OCI-LY7 (cell line): ENCODE measurements at places on chromosomes 16 and 17. TPM values are rescaled to one million over a fixed set of nuclear protein-coding genes. Genes with fewer than 3 reads are reported as not detected.

Gene SLC47A2
- total RNA-seq, result not detected in 2 replicates

GRCh38 chr17:50076591-50077235 is 18.4 kb upstream of the PDK2 start:
- DNase-seq, result no peak

DNA sequence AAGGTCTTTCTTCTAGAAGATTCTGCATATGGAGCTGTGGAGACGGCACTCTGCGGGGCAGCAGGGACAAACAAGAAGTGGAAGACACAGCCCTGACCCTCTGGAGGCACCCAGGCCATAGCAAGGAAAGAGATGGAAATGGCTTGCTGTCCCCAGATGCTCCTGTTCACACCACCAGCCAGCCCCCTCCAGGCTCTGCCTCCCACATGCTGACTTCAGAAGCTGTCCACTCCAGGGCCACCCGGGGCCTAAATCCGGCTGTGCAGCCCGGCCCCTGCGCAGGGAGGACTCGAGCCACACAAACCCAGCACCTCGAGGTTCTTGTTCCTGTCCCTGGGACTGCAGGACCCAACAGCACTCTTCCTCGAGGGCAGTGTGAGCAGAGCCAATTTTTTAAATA is 16.6 kb downstream of the RBFOX3 start:
- DNase-seq, result no peak

- DNase-seq, result no peak
Measured at GRCh38 chr17:56887552-56888467, 26.0 kb downstream of the TRIM25 start.

Gene CDH3
- 0.46 TPM in 1 of 2 replicates, not detected in the other for total RNA-seq

Gene PNMT
- total RNA-seq, result not detected in 2 replicates

GRCh38 chr16:57306676-57307341 is 22.3 kb upstream of the PLLP start:
- DNase-seq, result no peak

DNA sequence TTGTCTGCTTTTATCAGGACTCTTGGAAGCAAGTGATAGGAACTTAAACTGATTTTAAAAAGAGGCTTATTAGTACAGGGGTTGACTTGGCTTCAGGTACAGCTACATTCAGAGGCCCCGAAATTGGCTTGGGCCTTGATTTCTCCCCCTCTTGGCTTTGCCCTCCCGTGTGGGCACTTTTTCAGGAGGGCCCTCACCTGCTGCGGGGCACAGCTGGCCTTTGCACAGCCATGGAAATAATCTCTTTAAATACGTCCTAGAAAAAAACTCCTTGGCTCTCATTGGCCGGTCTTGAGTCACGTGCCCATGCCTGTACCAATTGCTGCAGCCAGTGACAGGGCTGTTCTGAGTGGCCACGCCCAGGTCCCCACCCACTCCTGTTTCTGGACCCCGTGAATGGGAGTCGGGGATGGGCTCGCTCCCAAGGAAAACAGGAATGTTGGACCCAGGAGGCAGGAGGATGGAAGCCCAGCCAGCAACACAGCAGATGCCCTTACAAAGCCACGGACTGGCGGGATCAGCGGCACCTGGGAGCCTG is 15.0 kb downstream of the CA5A start:
- DNase-seq, result no peak

DNA sequence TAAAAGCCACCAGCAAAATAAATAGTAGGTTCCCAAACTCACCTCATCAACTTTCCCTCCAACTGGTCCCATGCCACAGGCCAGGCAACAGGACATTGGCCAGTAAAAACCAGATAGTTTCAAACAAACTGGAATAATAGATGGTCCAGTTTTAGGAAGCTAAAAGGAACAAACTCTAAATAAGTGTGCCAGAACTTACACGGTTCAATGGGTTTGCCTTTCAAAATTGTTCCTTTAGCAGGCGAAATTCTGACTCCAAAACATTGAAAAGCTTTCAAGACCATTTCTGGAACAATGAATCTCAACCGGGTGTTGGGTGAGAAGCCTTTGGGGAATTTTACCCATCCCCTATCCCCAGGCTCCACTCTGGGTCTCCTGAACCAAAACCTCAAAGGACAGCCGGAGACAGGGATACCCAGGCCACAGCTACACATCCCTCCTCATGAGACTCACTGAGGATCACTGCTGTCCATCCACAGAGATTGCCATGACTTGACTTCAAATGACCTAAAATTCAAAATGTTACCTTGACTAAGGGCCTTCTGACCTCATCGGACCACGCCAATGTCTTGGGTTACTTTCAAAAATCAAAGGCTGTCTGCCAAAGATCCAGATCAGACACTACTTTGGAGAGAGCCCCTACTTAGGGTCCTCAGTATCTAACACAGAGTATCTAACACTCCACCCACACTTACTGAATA is 13.0 kb downstream of the AXIN2 start:
- DNase-seq, result no peak

Gene SLC35G6
- not detected in 2 replicates for total RNA-seq

GRCh38 chr17:49571764-49572163 is 3.9 kb upstream of the NXPH3 start:
- no peak for DNase-seq

Gene KRT24
- total RNA-seq, result not detected in 2 replicates

GRCh38 chr17:15408803-15409202 is 58.6 kb downstream of the CDRT4 start:
- DNase-seq, result no peak

GRCh38 chr17:18177722-18178121 is 5.9 kb upstream of the ALKBH5 start:
- DNase-seq, result no peak

- no peak for DNase-seq
Measured at GRCh38 chr17:54982399-54982798, 13.8 kb downstream of the STXBP4 start.

Gene APOBR
- total RNA-seq, result 2.5 and 3.4 TPM in 2 replicates

GRCh38 chr16:3553138-3553923 is 23.9 kb downstream of the NLRC3 start:
- DNase-seq, result no peak

DNA sequence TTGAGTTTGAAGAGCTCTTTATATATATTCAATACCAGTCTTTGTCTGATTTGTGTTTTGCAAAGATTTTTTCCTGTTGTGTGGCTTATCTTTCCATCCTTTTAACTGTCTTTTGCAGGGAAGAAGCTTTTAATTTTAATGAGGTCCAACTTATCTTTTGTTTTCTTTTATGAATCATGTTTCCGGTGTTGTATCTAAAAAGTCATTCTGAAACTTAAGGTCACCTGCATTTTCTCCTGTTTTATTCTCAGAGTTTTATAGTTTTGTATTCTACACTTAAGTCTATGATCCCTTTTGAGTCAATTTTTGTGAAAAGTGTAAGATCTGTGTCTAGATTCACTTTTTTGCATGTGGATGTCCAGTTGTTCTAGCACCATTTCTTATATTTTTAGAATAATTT is 24.6 kb upstream of the COX10 start:
- DNase-seq, result no peak

- no peak for DNase-seq
Measured at GRCh38 chr17:969811-970355, 9.7 kb downstream of the NXN start.

- DNase-seq, result peak; percentile 25
Measured at GRCh38 chr16:30748634-30749445, 615 bp downstream of the PHKG2 start.

Gene ENPP7
- 0.42 and 0.53 TPM in 2 replicates for total RNA-seq

- DNase-seq, result no peak
Measured at GRCh38 chr17:6024576-6024975, 45.6 kb upstream of the WSCD1 start.

Gene TP53TG3
- not detected in 2 replicates for total RNA-seq
